ENCODE measurements at places on chromosomes 11 and 22. TPM values are rescaled to one million over a fixed set of nuclear protein-coding genes. Genes with fewer than 3 reads are reported as not detected.

SOX10 gene
- polyA plus RNA-seq, result not detected

MRGPRF gene
- polyA plus RNA-seq, result 0.08 TPM

SLC22A6 gene
- polyA plus RNA-seq, result not detected

FOLR2 gene
- polyA plus RNA-seq, result not detected

NLRP14 gene
- polyA plus RNA-seq, result 0.02 TPM

NARS2 gene
- polyA plus RNA-seq, result 12.1 TPM

NAV2 gene
- 11.0 TPM for polyA plus RNA-seq

SAA4 gene
- polyA plus RNA-seq, result not detected

DCDC1 gene
- 0.02 TPM for polyA plus RNA-seq

PHRF1 gene
- polyA plus RNA-seq, result 15.6 TPM

AMOTL1 gene
- 87.4 TPM for polyA plus RNA-seq

SCGB1D2 gene
- polyA plus RNA-seq, result not detected

SLC7A4 gene
- 0.07 TPM for polyA plus RNA-seq

TSSC4 gene
- polyA plus RNA-seq, result 23.4 TPM

MAPK11 gene
- 3.4 TPM for polyA plus RNA-seq

C1QTNF5 gene
- 0.07 TPM for polyA plus RNA-seq

CDC42EP1 gene
- 12.7 TPM for polyA plus RNA-seq

MPEG1 gene
- polyA plus RNA-seq, result not detected
